ENCODE measurements at places on chromosomes 7 and 10.

- DNase-seq: no peak
These were observed 84.7 kb downstream of the DLG5 start for GRCh38 chr10:77841711-77842375.

DNA sequence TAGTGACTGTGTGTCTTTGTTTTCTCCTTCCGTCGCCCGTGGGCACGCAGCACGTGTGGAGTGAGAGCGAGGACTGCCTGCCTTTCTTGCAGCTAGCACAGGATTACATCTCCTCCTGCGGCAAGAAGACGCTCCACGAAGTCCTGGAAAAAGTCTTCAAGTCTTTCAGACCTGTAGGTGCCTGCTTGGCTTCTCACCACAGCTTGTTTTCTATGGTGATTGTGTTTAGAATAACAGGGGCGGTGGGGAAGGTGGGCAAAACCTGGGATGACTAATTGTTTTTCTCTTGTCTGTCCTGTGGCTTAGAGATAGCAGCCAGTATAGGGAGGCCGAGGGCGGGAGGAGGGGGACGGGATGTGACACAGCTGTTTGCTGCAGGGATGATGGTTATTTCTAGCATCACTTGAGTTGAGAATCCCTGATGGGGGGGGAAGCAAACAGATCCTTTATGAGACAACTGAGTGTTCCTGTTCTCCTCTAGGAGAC, 11.4 kb downstream of the MTURN start:
- DNase-seq: no peak

DNA sequence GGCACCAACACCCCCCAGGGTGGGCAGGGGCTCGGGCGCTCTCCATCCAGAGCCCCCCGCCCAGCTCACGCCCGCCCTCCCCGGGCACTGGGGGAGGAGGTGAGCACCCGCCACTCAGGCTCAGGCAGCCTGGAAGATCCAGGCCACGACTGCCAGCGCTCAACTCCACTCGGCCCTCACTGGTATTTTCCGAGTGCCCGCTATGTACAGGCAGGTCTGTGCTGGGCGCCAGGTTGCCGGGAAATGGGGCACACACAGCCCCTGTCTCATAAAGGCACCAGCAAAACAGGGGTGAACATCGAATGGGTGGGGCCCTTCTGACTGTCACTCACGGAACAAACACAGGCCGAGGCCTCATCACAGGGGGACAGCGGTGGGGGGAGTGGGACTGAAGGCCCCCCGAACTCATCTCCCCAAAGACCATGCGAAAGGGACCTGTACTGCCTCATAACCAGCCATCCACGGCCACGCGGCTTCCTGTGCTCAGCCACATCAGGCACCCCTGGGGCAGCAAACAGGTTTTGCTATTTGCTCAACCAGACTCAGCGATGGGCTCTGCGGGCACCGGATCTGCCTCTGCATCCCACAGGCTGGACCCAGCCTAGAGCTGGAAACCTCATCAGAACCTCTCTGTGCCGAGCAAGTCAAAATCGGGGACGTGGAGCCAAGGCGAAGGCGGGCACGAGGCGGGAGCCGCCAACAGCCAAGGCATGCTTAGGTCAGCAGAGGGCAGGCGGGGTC, 98.7 kb upstream of the DNAAF5 start:
- DNase-seq: no peak

DNA sequence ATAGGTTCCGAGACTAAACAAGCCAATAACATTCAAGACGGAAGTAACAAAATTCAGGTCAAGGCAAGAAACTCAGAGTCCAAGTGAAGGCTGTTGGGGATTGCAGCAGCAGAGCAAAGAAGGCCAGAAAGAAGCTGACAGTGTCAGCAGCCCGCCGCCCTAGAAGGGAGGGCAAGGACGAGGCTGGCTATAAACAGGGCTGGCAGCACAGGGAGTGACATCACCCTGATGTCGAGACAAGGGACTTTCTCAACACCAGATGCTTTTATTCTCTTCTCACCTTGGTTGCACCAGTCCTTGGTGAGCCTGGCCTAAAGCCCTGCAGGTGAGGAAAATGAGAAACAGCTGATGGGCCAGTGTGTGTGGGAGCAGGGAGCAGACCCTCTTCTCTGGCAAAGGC, 687.7 kb upstream of the NRP1 start:
- no peak for DNase-seq

DNA sequence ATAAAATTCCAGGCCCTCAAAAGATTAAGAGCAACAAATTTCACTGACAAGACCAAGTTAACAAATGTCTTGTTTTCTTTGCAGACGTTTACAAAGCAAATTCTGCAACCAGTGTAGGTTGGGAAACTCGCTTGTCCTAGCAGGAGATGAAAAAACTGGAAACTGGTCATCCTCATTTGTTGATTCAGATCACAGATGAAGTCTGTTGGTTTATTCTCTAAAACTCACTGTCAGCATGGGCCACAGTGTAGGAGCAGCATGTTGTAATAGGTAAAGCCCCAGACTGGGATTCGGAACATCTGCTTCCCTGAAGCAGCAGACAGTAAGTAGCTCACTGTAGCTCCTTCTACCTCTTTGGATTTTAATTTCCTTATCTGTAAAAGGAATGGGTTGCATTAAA, 31.5 kb downstream of the PANK1 start:
- DNase-seq: no peak

DNA sequence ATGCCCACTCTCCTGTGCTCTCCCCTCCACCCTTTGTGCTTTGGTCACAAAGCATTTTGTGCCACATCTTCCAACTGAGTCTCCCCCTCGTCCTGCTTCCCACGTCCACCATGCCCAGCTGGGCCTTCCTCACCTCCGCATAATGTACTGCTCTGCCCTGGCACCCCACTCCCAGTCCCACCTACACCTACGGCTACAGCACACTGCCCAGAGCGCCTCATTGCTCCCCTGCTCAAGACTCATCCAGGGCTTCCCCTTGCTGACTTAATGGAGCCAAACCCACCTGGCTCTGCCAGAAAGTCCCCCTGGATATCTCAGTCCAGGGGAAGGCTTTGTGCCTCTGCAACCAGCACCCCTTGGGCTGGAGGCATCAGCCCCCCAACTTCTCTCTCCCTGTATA, 299.2 kb upstream of the ZMIZ1 start:
- DNase-seq: no peak

DNA sequence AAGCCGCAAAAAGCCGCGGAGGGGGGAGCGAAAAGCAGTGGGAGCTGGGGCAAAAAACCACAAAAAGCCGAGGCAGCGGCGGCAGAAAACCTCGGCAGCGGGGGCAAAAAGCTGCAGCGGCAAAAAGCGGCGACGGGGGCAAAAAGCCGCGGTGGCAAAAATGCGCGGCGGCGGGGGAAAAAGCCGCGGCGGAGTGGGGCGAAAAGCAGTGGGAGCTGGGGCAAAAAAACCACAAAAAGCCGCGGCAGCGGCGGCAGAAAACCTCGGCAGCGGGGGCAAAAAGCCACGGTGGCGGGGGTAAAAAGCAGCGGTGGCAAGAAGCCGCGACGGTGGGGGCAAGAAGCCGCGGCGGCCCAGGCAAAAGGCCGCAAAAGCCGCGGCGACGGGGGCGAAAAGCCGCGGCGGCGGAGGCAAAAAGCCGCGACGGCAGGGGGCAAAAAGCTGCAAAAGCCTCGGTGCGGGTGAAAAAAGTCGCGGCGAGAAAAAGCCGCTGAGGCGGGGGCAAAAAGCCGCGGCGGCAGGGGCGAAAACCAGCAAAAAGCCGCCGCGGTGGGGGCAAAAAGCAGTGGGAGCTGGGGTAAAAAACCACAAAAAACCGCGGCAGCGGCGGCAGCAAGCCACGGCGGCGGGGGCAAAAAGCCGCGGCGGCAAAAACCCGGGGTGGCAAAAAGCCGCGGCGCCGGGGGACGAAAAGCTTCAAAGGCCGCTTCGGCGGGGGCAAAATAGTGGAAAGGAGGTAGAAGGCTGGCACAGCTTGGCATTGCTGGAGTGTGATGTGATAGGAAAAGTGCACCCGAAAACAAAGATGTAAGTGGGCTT, 135.9 kb downstream of the ZNF92 start:
- no peak for DNase-seq

GRCh38 chr7:36606976-36607720, 117.1 kb downstream of the AOAH start:
- no peak for DNase-seq

DNA sequence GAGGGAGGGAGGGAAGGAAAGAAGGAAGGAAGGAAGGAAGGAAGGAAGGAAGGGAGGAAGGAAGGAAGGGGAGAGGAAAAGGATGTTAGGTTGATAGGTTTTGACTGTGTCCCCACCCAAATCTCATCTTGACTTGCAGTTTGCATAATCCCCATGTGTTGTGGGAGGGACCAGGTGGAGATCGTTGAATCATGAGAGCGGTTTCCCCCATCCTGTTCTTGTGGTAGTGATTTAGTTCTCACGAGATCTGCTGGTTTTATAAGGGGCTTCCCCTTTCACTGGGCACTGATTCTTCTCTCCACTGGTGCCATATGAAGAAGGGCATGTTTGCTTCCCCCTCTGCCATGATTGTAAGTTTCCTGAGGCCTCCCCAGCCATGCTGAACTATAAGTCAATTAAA, 15.1 kb upstream of the NUDCD3 start:
- no peak for DNase-seq

- no peak for DNase-seq
These were observed 95.4 kb upstream of the HABP2 start for GRCh38 chr10:113457408-113457807.

GRCh38 chr7:24964191-24964590, 15.8 kb downstream of the OSBPL3 start:
- DNase-seq: no peak

DNA sequence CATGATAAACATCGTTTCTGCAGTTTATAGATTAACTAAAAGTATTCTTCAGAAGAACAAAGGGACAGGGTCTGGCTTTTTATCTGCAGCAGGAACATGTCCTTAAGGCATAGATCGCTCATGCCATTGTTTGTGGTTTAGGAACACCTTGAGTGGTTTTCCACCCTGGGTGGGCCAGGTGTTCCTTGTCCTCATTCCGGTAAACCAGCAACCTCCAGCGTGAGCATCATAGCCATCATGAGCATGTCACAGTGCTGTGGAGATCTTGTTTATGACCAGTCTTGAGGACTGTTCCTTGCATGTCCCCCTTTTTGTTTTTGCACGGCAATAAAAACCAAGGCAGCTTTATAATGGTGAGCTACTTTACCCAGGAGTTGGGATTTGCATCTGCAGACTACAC, 33.9 kb downstream of the STOX1 start:
- DNase-seq: no peak

- DNase-seq: no peak
These were observed 115.2 kb upstream of the SFMBT2 start for GRCh38 chr10:7526017-7526400.
